ENCODE measurements at places on chromosomes 1 and 21.

GRCh38 chr1:163807331-163808049 lies 485.7 kb downstream of the NUF2 start:
- DNase-seq = no peak

DNA sequence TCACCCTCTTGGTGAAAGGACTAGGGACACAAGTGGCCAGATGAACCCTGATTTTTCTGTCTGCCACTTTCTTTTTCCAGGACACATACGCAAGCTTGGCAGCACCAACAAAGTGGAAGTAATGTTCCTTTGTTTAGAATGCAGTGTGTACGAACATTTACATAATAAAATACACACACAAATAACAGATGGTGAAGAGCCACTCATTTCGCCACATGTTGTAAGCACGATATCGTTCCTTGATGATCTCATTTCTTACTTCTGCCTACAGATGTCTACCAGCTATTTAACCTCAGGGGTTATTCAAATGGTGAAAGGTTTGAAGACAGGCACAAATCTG lies 670.2 kb upstream of the CXADR start:
- peak; percentile 43 for DNase-seq

DNA sequence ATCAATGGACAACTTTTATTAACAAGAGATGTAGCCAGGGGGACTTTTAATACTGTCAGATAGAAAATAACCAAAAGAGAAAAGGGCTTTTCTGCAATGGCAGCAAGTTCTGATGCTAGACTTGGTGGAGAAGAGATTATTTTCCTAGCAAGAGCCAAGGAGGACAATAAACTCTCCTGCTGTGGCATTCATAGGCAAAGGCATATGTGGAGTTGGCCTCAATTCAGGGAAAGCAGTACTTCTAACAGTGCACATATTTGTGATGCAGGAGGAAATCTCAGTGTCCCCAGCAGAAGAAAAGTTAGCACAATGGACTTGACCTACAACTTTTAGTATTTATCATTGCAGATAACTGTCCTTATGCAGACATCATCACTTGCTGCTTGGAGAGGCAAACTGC lies 75.1 kb upstream of the GRIK1 start:
- DNase-seq = no peak

DNA sequence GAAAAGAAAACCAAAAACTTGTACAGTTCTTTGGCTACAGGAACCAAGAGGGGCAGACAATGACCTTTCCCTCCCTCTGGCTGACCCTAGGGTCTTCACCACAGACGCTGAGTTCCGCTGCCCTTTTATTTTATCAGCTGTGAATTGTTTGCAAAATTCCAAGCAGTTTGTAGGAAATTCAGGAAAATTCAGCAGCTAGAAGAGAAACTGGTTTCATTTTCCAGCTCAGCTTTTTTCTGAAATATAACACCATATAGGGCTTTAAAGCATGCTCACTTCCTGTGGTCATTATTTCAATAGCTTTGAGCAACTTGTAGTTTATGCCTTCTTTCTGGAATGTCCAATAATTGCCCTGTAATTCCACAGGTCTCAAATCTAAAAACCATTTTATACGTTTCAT lies 5.5 kb upstream of the PIK3R3 start:
- DNase-seq = no peak

- no peak for DNase-seq
These were observed 88.6 kb upstream of the LYPLAL1 start for GRCh38 chr1:219085082-219085481.

- no peak for DNase-seq
These were observed 28.9 kb upstream of the BTG2 start for GRCh38 chr1:203276408-203276807.

DNA sequence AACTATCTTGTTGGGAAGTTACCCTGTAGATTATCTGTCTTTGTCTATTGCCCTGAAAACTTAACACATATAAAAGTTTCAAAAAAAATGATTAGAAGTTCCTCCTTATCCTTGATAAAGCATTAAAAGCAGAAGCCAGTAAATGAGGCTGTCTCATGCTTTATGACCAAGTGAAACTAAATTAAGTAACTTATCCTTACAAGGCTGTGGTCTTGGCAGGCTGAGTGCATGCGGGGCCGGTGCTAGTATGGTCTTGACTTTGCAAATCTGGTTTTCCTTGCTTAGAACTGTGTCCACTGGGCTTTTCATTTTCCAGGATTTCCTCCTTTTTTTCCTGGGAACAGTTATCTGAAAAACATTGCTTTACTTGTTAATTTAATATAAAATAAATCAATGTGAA lies 43.1 kb downstream of the PCNX2 start:
- no peak for DNase-seq

- no peak for DNase-seq
These were observed 267.6 kb downstream of the GPATCH2 start for GRCh38 chr1:217363319-217363718.

- DNase-seq = no peak
These were observed 1.6 kb downstream of the TLCD4 start for GRCh38 chr1:95118710-95119109.

- DNase-seq = no peak
These were observed 5.2 kb downstream of the IL6R start for GRCh38 chr1:154410185-154410827.

GRCh38 chr1:50977575-50978143 lies 7.6 kb downstream of the CDKN2C start:
- no peak for DNase-seq

DNA sequence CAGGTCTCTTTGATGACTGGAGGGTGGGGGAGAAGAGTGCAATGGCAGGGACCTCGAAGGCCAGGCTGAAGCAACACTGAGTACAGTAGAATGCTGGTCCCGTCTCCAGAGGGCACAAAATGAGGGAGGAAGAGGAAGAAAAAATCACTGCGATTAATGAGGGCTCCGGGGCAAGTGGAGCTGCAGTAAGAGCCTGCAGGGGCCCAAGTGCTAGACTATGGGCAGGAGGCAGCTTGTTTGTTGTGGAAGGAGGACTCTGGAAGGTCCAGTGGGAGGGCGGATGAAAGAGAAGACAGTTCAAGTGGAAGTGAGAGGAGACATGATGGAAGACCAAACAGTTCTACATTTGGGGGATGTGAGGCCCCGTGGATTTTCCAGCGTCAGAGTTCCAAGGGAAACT lies 17.4 kb downstream of the TMCC2 start:
- DNase-seq = no peak
